GM12864 (cell line): ENCODE measurements at places on chromosomes 7 and 10.
A peak's percentile ranks its signal among the peaks of the same experiment; 100 is the strongest.

DNA sequence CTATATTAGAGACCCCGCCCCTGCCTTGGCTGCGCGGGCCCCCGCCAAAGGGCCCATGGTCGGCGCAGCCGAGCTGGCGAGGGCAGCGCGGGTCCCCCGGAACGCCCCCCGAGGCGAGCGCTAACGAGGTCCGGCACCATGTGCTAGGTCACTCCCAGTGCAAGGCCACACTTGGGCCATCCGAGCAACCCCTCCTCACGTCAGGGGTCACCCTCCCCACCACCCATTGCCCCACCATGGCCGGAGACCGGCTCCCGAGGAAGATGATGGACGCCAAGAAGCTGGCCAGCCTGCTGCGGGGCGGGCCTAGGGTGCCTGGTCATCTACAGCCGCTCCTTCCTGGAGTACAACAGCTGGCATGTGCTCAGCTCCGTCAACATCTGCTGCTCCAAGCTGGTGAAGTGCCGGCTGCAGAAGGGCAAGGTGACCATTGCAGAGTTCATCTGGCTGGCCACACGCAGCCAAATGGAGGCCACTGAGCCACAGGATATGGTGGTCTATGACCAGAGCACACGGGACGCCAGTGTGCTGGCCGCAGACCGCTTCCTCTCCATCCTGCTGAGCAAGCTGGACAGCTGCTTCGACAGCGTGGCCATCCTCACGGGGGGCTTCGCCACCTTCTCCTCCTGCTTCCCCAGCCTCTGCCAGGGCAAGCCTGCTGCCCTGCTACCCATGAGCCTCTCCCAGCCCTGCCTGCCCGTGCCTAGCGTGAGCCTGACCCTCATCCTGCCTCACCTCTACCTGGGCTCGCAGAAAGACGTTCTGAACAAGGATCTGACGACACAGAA, 12.4 kb upstream of the SEC24C start:
- DNase-seq: no peak

GRCh38 chr7:116810267-116811116, 51.9 kb upstream of the CAPZA2 start:
- no peak for DNase-seq

DNA sequence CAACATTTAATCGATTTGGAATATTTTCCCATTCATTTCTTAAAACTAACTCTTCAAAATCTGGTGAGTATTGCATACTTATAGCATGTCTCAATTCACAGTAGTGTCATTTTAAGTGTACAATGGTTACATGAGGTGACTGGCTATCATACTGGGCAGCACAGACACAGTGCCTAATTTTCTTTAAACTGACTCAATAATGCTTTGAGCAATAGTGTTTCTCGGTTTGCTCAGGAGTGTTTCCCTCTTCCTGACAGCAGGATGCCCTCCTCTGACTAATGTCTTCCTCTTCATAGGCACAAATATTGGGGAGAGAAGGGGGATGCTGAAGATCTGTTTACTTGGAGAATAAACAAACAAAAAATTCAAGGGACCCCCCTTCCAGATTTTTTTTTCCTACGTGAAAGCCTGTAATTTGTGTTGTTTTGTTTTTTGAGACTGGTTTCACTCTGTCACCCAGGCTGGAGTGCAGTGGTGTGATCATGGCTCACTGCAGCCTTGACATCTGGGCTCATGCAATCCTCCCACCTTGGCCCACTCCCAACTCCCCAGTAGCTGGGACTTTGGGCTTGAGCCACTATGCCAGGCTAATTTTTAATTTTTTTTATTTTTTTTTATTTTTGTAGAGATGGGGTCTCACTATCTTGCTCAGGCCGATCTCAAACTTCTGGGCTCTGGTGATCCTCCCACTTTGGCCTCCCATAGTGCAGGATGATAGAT, 2.2 kb downstream of the MRC1 start:
- no peak for DNase-seq

DNA sequence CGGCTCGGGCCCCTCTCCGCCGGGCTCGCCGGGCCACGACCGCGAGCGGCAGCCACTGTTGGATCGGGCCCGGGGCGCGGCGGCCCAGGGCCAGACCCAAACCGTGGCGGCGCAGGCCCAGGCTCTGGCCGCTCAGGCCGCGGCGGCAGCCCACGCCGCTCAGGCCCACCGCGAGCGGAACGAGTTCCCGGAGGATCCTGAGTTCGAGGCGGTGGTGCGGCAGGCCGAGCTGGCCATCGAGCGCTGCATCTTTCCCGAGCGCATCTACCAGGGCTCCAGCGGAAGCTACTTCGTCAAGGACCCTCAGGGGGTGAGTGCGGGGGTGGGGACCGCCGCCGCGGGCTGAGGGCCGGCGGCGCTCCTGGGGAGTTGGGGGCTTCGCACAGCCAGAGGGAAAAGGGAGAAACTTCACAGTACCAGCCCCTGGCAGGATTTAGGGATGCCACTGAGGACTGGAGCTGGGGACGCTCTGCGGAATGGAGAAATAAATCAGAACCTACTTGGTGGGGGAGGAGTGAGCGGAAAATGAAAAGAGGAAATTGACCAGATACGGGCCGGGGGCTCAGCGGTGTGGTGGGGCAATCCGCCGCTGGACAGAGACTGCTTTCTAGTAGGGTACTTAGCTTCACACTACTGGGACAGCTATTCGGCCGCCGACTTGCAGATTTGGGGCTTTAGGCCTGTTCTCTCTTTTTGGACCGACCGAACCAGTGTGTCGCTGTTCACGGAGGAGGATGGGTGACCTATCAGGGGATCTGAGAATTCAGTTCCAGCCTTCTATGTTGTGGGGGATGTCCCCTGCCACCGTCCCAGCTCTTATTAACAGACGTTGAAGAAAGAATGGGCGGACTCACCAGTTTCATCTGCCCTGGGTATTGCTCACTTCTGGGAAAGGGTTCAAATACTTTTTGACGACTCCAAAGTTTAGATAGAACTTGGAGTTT, 669 bp downstream of the PI4K2A start:
- DNase-seq: no peak

GRCh38 chr7:140915935-140916555, 8.7 kb downstream of the BRAF start:
- no peak for DNase-seq

- DNase-seq: no peak
These were observed 332.5 kb upstream of the ETV1 start for GRCh38 chr7:14321947-14322346.

- DNase-seq: no peak
These were observed 34.8 kb downstream of the CREB5 start for GRCh38 chr7:28447071-28447470.

- DNase-seq: peak; percentile 4
These were observed 27.3 kb upstream of the IFRD1 start for GRCh38 chr7:112422842-112423496.

- DNase-seq: no peak
These were observed 32.0 kb upstream of the ARMS2 start for GRCh38 chr10:122422266-122422989.

DNA sequence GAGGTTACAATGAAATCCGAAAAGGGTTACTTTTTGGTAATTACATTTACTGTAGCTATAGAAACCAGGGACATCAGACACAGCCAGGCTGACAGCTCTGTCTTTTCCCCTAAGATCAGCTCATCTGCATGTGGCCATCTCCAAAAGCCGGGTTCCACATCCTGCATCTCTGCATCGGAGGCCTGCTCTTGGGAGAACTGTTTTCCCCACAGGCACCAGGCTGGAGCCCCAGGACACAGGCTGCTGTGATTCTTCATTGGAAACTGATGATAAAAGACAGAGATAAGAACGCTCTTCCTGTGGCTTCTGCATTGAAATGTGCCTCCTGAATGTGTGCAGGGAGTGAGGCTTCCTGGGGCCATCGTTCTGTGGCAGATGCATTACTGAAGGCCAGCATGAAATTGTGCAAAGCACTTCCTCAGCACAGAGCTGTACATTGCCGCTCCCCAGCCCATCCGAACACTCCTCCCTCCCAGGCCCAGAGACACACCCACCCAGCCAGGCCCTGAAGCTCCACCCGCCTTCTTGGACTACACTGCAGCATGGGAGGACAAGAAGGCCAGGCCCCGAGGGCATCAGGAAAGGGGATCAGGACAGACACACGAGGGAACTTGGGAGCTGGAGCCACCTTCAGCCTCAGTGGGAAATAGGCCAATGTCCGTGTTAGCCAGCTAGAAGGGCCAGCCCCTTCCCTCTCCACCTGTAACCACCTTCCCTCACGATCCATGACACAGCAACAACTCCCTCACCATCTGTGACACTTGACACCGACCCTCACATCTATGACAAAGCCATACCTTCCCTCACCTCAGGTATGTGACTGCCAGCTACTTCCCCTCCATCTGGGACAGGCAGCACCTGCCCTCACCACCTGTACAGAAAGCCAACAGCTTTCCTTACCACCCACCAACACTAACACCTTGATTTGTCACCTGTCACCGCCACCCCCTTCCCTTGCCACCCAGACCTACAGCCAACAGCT, 113.2 kb downstream of the GRID1 start:
- no peak for DNase-seq

GRCh38 chr10:112446055-112446854, 459 bp downstream of the ZDHHC6 start:
- DNase-seq: no peak

DNA sequence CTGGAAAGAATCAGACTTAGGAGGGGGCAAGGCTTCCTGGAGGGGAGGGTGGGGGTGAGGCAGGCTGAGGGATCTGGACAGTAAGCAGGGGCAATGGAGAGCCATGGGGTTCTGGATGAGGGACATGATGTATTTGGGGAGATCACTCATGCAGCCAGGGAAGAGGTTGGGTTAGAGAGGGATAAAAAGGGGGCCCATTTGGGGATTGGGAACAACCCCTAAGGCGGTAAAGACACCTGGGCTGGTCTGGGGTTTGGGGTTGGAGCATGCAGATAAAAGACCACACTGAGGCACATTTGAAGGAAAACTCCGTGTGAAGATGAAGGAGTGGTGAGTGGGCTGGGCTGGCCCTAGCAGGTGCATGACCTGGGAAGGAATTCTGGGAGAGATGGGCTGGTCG, 30.8 kb downstream of the HIF1AN start:
- DNase-seq: no peak

- DNase-seq: no peak
These were observed 534 bp downstream of the UBE3C start for GRCh38 chr7:157139111-157139809.

DNA sequence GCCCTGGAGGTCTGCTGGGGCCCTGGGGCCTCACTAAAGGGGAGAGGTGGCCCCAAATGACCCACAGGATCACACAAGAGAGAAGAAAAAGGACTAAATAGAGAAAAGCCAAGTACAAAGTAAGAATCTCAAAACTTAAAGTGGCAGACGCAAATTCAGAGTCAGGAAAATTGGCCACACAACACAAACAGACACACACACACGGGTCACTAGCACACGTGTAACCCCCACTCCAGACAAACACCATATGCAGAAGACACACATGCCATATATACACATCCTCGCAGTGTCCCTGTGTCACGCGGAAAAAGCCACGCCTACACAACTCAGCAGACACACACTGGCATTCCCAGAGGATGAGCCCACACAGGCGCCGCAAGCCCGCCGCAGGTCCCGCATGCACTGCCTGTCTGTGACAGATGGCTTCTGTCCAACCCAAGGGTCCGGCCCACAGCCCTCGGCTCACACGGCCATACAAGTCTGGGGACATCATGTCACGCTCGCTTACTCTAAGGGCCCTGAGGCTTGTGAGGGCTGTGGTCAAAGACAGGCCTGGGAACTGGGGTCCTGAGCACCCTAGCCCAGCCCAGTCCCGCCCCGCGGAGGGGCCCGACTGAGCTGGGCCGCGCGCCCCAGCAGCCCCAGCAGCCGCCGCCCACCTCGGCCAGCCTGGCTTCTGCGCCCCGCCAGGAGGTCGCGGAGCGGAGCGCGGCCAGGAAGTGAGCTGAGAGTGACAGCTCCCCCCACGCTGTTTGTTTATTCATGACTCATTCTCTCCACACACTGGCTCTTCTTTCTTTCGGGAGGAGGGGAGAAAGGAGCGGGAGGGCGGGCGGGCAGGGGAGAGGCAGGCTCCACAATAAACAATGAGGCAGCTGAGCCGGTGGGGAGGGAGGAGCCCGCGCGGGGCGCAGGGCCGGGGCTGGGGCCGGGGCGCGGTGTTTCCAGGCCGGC, 95.5 kb upstream of the ZMIZ1 start:
- peak; percentile 55 for DNase-seq

DNA sequence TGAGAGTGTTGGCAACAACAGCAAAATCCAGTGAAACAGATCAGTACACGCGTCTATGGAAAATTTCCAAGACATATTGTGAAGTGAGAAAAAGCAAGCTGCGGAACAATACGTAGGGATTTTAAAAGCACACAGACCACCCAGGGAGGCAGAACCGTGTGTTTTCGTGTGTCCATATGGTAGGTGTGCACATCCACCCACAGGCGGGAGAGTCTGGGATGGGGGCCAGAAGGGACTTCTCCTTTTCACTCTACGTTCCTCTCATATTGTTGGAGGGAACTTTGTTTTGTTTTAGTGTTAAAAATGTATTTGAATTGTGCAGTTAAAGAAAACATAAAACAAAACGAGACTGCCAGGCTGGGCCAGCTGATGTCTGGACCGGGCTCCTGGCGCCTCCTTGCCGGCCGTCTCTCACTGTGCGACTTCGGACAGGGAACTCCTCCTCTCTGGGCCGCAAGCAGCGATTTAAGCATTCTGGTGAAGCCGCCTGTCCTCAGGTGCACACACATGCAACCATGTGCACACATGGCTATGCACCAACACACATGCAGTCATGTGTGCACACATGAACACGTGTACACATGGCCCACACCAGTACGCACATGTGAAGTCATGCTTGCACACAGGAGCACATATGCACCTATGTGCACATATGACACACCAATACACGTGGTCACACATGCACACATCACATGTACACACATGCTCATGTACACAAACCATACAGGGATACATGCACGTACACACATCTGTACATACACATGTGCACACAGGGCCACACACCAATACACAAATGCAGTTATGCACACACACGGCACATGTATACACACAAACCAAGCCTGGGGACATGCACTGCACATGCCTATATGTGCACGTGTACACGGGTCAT, 141.1 kb downstream of the ELFN1 start:
- no peak for DNase-seq

GRCh38 chr10:100222529-100222928, 6.9 kb downstream of the CHUK start:
- DNase-seq: no peak

DNA sequence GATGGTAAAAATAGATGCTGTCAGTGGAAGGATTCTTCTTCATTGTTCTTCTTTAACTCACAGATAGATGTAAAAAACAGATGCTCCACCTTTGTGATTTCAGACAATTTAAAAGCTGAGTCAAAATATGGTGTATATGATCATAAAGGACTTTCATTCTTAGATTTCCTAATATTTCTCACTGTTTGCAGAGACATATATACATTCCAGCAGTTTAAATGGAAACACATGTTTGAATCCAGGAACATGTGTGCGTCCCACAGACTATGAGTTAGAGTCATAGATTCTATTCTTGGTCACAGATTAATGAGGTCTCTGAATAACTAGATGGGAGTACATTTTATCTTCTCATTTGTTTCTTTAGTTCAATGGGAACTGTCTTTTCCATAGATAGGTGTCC, 109.6 kb downstream of the BICC1 start:
- no peak for DNase-seq

DNA sequence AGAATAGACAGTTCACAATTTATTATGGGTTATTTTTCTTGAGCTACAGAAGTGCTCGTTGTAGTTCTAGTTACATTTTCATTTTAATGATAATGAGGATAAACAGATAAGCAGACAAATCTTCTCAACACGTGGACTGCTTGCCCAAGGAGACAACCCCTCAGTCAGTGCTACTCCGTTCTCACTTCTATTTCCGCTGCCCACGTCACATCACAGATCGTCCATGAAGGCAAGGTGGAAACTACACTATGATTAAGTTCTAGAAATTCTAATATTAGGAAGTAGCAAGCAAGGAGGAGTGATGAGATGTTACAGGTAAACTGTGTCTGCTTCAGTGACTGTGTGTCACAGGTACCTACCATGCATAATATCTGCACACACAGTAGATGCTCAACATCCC, 210.5 kb downstream of the CHCHD3 start:
- peak; percentile 24 for DNase-seq
